ENCODE measurements at places on chromosomes 2 and 18.

- no peaks in the 10 kb centered on the region for H3K4me1 ChIP-seq
- no peak for DNase-seq
- H3K27me3 ChIP-seq: no peaks in the 10 kb centered on the region
- no peak overlapping the region for H3K4me3 ChIP-seq
- H3K36me3 ChIP-seq: no peaks in the 10 kb centered on the region
Measured at GRCh38 chr18:27278131-27278530, 93.0 kb upstream of the CHST9 start.

- no peak overlapping the region for H3K27ac ChIP-seq
- peak overlapping the region; percentile 40 for H3K4me3 ChIP-seq
- H3K27me3 ChIP-seq: peaks cover 65% of the 10 kb centered on the region
- no peaks in the 10 kb centered on the region for H3K36me3 ChIP-seq
- no peak for DNase-seq
Measured at GRCh38 chr2:98935111-98935770, 784 bp downstream of the CRACDL start.

DNA sequence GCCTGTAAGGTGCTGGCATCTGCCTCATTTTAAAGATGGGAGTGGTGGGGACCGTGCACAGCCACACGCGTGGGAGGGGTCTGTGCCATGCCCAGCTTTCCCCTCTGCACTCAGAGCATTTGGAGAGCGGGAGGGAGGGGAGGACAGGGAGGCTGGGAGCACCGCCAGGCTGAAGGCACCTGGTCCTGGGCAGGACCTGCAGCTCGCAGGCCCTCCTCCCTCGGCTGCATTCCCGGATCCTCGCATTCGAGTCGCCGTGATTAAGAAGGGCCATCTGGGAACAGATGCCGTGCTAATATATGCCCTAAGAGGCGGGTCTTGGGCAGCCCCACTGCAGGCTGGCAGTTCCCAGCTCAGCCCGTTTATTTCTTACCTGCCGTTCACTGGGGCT is 84.0 kb downstream of the PTGR3 start:
- H3K27me3 ChIP-seq: peaks cover 8% of the 10 kb centered on the region
- no peak overlapping the region for H3K4me3 ChIP-seq
- no peaks in the 10 kb centered on the region for H3K36me3 ChIP-seq

GRCh38 chr2:18749912-18750526 is 160.7 kb upstream of the NT5C1B start:
- H3K27ac ChIP-seq: no peak overlapping the region
- no peaks in the 10 kb centered on the region for H3K4me1 ChIP-seq
- no peaks in the 10 kb centered on the region for H3K36me3 ChIP-seq
- H3K27me3 ChIP-seq: no peaks in the 10 kb centered on the region
- no peak overlapping the region for H3K4me3 ChIP-seq

DNA sequence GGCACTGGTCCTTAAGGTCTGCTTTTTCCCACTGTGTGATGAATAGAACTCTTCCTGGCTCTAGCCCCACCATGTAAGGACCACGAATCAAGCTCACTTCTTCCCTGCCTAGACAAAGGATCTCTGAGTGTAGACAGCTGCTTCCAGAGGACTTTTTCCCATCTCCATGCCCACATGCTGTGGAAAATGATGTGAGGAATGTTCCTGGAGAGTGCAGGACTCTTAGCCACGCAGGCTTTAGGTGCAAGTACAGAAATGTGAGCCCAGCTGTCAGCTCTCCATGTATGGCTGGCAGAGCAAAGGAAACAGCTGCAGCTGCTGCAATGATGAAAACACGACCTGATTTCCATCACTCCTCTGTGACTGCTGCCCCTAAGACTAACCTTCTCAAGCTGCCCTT is 35.5 kb downstream of the NXPH2 start:
- no peaks in the 10 kb centered on the region for H3K4me1 ChIP-seq
- H3K4me3 ChIP-seq: no peak overlapping the region
- DNase-seq: no peak
- H3K36me3 ChIP-seq: no peaks in the 10 kb centered on the region
- H3K27ac ChIP-seq: no peak overlapping the region

- peaks cover 20% of the 10 kb centered on the region for H3K4me1 ChIP-seq
- no peak overlapping the region for H3K4me3 ChIP-seq
- H3K27me3 ChIP-seq: no peaks in the 10 kb centered on the region
- DNase-seq: no peak
- peaks cover 22% of the 10 kb centered on the region for H3K36me3 ChIP-seq
Measured at GRCh38 chr2:230254152-230254881, 28.8 kb downstream of the SP140 start.

GRCh38 chr2:29603341-29603740 is 318.0 kb downstream of the ALK start:
- peaks cover 10% of the 10 kb centered on the region for H3K27me3 ChIP-seq
- H3K27ac ChIP-seq: no peak overlapping the region
- H3K36me3 ChIP-seq: no peaks in the 10 kb centered on the region
- DNase-seq: no peak
- no peak overlapping the region for H3K4me3 ChIP-seq

DNA sequence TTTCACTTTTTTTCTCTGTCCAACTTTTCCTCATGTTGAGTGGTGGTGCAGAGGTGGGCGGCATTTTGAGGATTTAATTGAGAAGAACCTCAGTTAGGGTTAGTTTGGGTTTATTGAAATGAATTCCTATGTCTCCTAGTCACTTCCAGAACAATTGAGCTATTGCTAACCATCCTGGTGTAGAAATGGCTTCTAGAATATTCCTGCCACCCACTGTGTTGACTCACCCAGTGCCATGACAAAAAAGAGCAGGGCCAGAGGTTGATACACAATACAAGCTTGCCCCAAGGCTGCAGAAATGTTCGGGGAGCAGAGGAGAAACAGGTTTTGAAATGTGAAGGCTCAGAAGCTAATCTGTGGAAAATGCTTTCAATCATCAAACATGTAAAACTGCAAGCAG is 167.1 kb upstream of the TRIB2 start:
- no peaks in the 10 kb centered on the region for H3K27me3 ChIP-seq
- H3K4me3 ChIP-seq: no peak overlapping the region
- no peak for DNase-seq
- H3K4me1 ChIP-seq: peaks cover 11% of the 10 kb centered on the region

GRCh38 chr2:37188570-37188969 is at the start of gene SULT6B1:
SULT6B1 (minus strand) TSS chr2:37188670; CDS start chr2:37188640, 30 bp downstream.
- no peaks in the 10 kb centered on the region for H3K36me3 ChIP-seq
- no peaks in the 10 kb centered on the region for H3K4me1 ChIP-seq
- no peak within 1 kb of the TSS for H3K27ac ChIP-seq
- H3K4me3 ChIP-seq: no peak within 1 kb of the TSS
- no peak for DNase-seq

DNA sequence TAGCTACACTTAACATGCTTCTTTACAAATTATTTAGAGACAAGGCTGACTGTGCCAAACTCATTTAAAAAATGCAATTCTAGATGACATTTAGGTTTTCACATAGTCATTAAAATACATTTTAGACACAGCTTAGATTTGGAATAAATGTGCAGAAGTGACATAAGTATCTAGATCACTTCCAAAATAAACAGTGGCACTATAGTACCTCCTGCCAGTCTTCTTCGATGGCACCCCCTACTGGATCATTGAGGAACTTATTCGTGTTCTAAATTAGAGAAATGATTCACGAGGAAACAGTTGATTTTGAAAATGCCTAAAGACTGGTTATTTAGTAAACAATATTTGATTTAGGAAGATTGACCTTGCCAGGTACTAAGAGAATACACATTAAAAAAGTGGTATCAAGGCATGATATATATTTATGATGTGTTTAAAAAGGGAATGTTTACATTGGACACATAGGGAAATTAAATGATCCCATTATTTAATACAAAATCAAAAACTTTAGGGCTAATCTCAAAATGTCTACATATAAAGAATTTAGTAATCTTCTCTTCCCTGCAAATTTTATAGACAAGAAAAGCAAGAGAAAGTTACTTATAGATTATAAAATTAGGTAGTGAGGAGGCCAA is 323.9 kb downstream of the XIRP2 start:
- DNase-seq: no peak
- no peaks in the 10 kb centered on the region for H3K27me3 ChIP-seq
- H3K4me3 ChIP-seq: no peak overlapping the region
- H3K4me1 ChIP-seq: no peaks in the 10 kb centered on the region
- H3K27ac ChIP-seq: no peak overlapping the region

GRCh38 chr2:67777010-67777409 is 285.8 kb downstream of the C1D start:
- no peak overlapping the region for H3K27ac ChIP-seq
- H3K36me3 ChIP-seq: no peaks in the 10 kb centered on the region

DNA sequence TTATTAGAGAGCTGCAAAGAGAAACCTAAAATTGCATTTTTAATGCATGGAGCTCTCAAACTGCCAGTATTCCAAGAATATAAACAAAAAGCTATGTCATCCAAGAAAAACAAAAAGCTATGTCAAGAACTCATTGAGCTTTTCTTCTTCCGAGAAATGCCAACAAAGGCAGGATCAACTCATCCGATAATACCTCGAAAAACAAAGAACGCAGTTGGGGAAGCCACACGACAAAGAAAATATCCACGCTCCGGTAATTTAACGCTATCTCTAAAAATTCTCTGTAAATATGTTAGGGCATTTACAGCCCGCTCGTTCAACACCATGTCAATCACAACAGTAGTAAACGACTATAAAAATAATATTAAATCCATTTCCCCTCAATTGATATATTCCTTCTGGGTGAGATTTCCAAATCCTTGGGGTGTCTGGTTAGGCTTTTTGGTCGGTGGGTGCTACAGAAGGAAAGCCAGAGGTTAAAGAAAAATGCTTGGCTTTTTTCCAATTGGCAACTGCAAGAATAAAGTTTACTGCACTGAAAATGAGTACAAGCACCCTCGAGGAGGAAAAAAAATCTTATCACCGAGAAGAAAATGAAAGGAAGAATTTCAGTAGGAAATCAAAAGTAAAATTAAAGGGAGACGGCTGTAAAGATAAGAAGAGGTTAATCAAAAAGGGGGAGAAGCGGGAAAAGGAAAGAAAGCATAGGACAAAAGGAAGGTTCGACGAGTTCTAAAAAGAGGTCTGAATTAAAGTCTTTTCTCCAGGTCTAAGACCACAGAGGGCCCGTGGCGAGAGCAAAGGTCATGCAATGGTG is 856 bp downstream of the TIA1 start:
- peaks cover 39% of the 10 kb centered on the region for H3K4me1 ChIP-seq
- no peak for DNase-seq
- peaks cover 6% of the 10 kb centered on the region for H3K27me3 ChIP-seq
- H3K4me3 ChIP-seq: peak overlapping the region; percentile 86

GRCh38 chr18:70335892-70336726 is 47.3 kb downstream of the SOCS6 start:
- no peaks in the 10 kb centered on the region for H3K4me1 ChIP-seq
- H3K36me3 ChIP-seq: peaks cover 3% of the 10 kb centered on the region
- H3K4me3 ChIP-seq: no peak overlapping the region
- DNase-seq: no peak
- H3K27ac ChIP-seq: no peak overlapping the region

DNA sequence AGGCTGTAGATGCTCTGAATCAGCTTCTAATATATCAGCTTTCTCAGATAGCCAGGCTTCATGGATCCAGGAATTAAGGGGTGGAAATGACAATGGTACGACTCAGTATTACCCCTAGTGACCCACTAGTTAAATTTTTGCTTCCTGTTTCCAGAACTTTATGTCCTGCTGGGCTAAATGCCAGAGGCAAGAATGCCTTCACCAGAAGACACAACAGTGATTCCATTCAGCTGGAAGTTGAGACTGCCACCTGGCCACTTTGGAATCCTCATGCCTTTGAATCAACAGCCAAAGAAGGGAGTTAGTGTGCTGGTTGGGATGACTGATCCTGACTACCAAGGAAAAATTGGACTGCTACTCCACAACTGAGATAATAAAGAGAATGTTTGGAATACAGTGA is 239.1 kb downstream of the ASXL3 start:
- DNase-seq: no peak
- H3K4me3 ChIP-seq: no peak overlapping the region
- no peaks in the 10 kb centered on the region for H3K4me1 ChIP-seq
- H3K27ac ChIP-seq: no peak overlapping the region

DNA sequence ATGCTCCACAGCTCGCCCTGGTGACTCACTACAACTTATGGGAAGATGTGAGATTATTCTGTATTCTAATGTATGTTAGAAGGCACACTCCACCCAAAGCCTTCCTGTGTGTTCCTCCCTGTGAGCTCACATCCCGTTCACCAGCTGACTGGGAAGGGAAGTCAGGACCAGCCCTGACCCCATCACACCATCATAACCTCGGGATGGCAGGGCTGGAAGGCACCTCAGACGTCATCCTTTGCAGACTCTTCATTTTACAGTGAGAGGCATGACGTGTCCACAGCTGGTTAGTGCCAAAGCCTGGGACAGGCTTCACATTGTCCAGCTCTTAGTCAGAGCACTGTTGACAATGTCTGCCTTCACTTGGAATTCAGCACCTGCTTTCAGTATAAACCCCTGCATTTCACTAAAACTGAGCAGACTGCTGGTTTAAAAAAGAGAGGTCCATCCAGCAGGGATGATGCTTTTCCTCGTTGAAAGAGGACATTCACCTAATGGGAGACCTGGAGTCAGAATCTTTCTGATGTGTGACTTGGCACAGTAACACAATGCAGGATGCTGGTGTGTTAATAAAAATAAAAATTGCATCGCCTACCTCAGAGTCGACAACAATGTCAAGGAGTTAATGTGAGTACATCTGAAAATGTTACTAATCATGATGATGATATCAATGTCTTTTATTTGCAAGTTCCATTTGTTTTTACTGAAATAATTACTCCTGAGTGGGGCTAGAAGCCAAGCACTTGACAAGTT is 418.0 kb upstream of the TNP1 start:
- H3K27me3 ChIP-seq: no peaks in the 10 kb centered on the region
- H3K4me3 ChIP-seq: no peak overlapping the region
- no peaks in the 10 kb centered on the region for H3K4me1 ChIP-seq

- peaks cover 10% of the 10 kb centered on the region for H3K27me3 ChIP-seq
- no peak overlapping the region for H3K4me3 ChIP-seq
- no peak overlapping the region for H3K27ac ChIP-seq
- no peaks in the 10 kb centered on the region for H3K36me3 ChIP-seq
- H3K4me1 ChIP-seq: no peaks in the 10 kb centered on the region
Measured at GRCh38 chr2:174981331-174981730, 23.9 kb downstream of the CHN1 start.

- H3K4me3 ChIP-seq: no peak overlapping the region
- no peak for DNase-seq
- H3K27ac ChIP-seq: no peak overlapping the region
- H3K27me3 ChIP-seq: peaks cover 6% of the 10 kb centered on the region
Measured at GRCh38 chr2:16093639-16094529, 153.5 kb downstream of the MYCN start.

DNA sequence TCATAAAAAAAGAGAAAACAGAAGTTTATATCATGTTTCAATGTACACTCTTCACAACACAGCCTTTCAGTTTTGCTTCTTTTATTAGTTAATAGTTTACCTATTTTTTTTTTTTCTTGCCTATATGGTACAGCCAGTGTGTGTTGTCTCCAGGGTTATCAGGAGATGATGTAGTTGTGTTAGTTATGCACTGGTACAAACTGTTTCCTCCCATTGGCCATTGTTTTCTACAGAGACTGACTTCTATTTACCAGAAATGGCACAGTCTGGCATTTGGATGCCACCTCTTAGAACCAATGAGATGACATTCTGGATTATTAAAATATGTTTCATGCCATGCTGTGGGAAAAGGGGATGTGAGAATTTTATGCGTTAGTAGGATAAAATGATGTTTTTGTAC is 339.4 kb downstream of the PLCL1 start:
- no peaks in the 10 kb centered on the region for H3K36me3 ChIP-seq
- H3K4me1 ChIP-seq: peaks cover 3% of the 10 kb centered on the region
- no peak overlapping the region for H3K4me3 ChIP-seq
